Upper lobe of left lung (tissue), 6 donors: ENCODE measurements at places on chromosomes 6 and 20. TPM values are rescaled to one million over a fixed set of nuclear protein-coding genes. Genes with fewer than 3 reads are reported as not detected.
A peak's percentile ranks its signal among the peaks of the same experiment; 100 is the strongest.

Gene TSPO2
- not detected for total RNA-seq

Gene SLC17A4
- not detected for total RNA-seq

Gene LY6G5C
- total RNA-seq: 3.0 TPM

Gene NKAIN2
- not detected for total RNA-seq

Gene NKX2-4
- not detected for total RNA-seq

Gene C6orf15
- not detected for total RNA-seq

DNA sequence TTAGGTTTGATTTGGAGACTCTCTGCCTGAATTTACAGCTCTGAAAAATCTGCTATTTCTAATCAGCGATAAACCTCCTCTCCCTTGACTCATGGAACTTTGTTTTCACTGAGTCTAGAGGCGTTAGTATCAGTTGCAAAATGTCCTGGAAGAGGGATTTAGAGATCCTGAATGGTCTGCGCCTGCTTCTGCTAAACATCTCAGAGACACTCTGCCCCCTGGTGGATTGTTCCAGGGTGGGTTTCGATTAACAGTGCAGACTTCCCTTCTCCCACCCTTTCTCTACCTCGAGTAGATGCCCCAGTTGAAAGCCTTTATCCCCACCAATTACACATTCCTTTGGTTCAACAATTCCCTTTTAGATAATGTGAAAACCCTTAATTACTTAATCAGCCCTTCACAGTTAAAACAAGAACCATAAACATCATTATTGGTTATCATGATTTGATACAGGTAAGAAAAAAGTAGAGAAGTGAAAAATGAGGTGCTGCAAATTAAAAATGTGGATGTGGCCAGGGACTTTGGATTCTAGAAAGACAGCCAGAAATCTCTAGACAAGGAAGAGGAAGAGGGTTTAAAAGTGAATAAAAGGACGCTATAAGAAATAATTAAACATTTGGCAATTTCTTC, 5.5 kb downstream of the HTR1B start:
- no peak overlapping the region for H3K4me3 ChIP-seq
- H3K27me3 ChIP-seq: no peaks in the 10 kb centered on the region
- H3K36me3 ChIP-seq: no peaks in the 10 kb centered on the region
- peak; percentile 51 for DNase-seq

- no peaks in the 10 kb centered on the region for H3K36me3 ChIP-seq
- H3K4me3 ChIP-seq: no peak overlapping the region
- no peak overlapping the region for H3K27ac ChIP-seq
- peaks cover 16% of the 10 kb centered on the region for H3K4me1 ChIP-seq
- H3K27me3 ChIP-seq: no peaks in the 10 kb centered on the region
- no peak for DNase-seq
Measured at GRCh38 chr6:35177596-35177995, 36.2 kb upstream of the SCUBE3 start.

DNA sequence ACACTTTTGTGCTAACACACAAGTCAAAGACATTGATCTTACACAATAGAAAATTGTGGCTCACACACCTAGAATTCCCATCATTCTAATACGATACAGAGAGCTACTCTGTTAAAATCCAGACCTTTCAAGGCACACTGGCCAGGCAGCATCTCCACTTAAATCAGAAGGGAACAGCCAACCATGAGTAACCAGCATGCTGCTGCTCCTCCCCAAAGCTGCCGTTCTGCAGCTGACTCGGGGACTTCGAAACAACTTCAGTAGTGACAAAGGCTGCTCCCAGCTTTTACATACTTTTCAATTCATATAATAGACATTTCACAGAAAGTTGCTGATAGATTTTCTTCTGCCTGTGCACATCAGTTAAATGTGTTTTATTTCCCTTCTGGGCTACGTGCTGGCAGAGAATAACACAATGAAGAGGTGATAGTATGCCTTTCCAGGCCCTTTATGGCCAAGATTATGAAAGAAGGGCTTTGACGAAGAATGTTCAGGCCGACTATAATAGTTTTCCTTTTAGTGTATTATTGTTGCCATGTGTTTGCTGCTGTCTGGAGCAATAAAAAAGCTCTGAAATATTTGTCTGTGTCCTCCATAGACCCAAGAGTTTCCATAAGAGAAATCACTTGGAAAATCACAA, 159.0 kb downstream of the GMDS start:
- no peak overlapping the region for H3K4me3 ChIP-seq
- H3K36me3 ChIP-seq: no peaks in the 10 kb centered on the region
- no peaks in the 10 kb centered on the region for H3K27me3 ChIP-seq
- no peak overlapping the region for H3K27ac ChIP-seq
- no peaks in the 10 kb centered on the region for H3K4me1 ChIP-seq

- DNase-seq: peak; percentile 74
- no peaks in the 10 kb centered on the region for H3K36me3 ChIP-seq
- H3K4me1 ChIP-seq: peaks cover 53% of the 10 kb centered on the region
- H3K27ac ChIP-seq: peak overlapping the region; percentile 85
- no peaks in the 10 kb centered on the region for H3K27me3 ChIP-seq
Measured at GRCh38 chr6:134519465-134519864, 201.6 kb upstream of the SGK1 start.

DNA sequence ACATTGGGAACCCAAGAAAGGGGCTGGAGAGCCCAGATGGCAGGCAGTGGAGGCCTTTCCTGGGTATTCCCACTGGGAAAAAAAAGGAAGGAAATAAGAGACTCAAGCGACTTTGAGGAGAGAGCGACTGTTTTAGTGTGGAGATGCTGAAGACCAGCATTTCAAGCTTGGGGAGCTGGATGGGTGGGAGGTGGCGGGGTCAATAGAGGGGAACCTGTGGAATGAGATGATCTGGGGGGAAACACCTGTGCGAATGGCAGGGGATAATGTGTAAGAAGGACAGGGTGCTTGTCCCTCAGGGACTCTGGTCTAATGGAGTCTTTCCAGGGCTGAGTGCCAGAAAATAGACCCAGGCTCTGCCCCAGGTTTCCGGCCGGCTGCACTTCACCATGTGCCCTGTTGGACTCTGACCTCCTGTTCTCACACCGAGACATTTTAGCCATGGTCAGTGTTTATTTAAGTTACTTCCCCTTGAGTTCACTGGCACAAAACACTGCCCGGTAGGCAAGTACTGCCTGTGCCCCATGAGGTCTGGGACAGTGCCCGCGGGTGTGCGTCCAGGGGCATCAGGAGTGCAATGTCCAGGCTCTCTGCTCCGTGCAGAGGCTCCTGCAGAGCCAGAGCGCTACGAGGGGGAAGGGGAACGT, 50.4 kb upstream of the NKX2-2 start:
- H3K36me3 ChIP-seq: no peaks in the 10 kb centered on the region
- no peak overlapping the region for H3K27ac ChIP-seq
- no peak for DNase-seq
- no peak overlapping the region for H3K4me3 ChIP-seq
- H3K27me3 ChIP-seq: no peaks in the 10 kb centered on the region

- H3K4me1 ChIP-seq: peaks cover 45% of the 10 kb centered on the region
- H3K4me3 ChIP-seq: no peak overlapping the region
- H3K27ac ChIP-seq: no peak overlapping the region
- peaks cover 16% of the 10 kb centered on the region for H3K36me3 ChIP-seq
Measured at GRCh38 chr6:33197431-33198048, 2.9 kb downstream of the RXRB start.

DNA sequence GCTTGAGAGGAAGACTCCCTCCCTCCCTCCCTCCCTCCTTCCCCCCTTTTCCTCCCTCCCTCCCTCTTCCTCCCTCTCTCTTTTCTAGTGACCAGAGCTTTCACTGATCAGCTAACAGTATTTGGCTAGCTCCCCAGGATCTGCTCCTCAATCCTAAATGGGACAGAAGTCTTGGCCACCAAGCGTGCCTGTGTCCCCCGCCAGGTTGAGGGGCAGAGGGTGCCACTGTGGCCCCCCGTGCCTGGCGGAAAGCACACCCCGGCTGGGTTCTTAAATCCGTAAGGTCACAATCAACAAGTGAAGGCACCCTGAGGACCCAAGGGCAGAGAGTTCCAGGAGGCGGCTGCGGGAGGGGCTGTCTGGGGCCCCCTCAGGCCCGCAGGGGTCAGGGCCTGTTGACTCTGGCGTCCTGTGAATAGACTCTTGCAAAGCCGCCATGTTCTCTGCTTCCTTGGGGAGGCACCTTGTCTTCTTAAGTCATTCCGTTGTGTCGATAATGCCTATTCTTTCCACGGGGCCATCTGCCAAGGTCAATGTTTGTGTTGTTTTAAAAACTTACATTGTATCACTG, 38.9 kb upstream of the STX16 start:
- H3K36me3 ChIP-seq: no peaks in the 10 kb centered on the region
- H3K4me1 ChIP-seq: no peaks in the 10 kb centered on the region
- H3K27me3 ChIP-seq: no peaks in the 10 kb centered on the region
- DNase-seq: peak; percentile 63
- no peak overlapping the region for H3K4me3 ChIP-seq
- H3K27ac ChIP-seq: no peak overlapping the region

DNA sequence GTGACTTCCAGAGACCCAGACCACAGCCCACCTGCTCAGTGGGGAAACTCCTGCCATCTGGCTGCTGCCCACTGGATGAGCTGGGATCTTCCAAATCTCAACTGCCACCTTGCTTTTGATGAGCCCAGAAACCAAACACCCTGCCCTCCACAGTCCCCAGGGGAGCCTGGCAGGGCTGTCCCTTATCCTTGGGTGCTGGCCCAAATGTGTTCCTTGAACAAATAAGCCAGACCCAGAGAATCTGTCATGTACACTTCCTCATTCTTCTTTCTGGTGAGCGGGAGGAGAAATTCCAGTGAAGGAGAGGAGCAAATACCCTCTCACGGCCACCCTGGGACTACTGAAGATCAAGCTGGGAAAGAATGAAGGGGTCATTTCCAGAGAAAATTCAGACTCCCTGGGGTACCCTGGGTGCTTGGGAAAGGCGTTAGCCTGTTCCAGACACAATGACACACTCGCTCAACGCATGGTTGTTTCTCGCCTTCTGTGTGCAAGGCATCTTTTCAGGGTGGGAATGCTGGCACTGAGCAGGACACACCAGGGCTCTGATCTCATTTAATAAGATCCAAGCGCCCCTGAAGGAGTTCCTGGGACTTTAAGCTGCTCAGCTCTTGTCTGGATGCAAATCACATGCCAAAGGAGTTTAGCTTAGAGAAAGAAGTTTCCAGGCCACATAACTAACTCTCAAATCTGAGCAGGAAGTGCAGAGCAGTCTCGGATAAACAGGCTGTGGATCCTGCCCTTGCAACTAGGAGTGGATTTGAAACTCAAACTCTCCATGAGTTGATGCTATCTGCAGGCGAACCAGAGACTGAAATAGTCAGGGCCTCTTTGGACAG, 38.5 kb downstream of the PXDC1 start:
- no peaks in the 10 kb centered on the region for H3K27me3 ChIP-seq
- peaks cover 5% of the 10 kb centered on the region for H3K4me1 ChIP-seq
- H3K4me3 ChIP-seq: no peak overlapping the region
- no peaks in the 10 kb centered on the region for H3K36me3 ChIP-seq

GRCh38 chr6:117446861-117447260, 21.1 kb upstream of the ROS1 start:
- no peak overlapping the region for H3K4me3 ChIP-seq
- no peaks in the 10 kb centered on the region for H3K27me3 ChIP-seq
- no peaks in the 10 kb centered on the region for H3K36me3 ChIP-seq
- H3K27ac ChIP-seq: peak overlapping the region; percentile 27
- H3K4me1 ChIP-seq: peaks cover 15% of the 10 kb centered on the region
